ENCODE measurements at places on chromosomes 11 and 22.

GRCh38 chr22:39446239-39446721, 10.5 kb upstream of the MGAT3 start:
- no peak for DNase-seq

DNA sequence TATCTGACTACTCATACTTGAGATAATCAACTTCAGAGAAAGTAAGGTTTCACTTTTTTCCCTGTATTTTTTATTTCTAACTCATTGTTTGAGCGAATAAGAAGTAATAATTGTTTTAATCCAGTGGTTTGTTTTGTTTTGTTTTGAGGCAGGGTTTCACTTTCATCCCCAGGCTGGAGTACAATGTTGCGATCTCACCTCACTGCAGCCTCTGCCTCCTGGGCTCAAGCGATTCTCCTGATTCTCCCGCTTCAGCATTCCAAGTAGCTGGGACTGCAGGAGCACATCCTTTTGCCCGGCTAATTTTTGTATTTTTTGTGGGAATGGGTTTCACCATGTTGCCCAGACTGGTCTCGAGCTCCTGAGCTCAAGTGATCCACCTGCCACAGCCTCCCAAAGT, 8.6 kb downstream of the GTF2H1 start:
- DNase-seq: no peak

DNA sequence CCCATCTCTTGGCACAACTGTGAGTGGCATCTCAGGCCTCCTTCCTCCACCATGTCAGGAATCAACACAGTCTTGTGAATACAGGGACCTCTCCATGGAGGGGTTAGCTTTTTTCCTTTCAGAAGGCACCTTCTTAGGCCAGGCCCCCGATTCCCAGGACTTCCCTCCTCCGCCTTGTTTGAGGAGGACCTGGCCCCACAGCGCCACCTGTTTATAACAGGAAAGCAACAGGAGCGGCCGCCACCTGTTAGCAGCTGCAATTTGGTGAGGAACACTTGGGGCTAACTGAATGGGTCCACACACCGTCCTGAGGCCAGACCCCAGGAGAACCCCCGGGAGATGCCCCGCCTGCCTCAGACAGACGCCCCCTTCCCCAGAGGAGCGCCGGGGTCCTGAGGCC, 3.8 kb upstream of the PKP3 start:
- DNase-seq: no peak

DNA sequence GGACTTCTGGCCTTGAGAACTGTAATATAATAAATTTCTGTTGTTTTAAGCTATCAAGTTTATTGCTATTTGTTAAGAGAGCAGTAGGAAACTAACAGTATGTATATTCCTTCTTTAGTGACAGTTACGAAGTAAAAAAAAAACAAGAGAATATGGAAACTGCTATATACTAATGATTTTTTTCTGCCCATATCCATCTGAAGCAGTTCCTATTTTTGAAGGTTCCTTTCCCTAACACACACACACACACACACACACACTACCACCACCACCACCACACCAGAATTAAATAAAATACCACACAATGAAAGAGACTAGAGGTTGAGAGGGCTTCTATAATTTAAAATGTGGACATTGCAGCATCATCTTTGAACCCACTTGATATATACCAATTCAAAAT, 44.4 kb upstream of the CARD18 start:
- DNase-seq: no peak

DNA sequence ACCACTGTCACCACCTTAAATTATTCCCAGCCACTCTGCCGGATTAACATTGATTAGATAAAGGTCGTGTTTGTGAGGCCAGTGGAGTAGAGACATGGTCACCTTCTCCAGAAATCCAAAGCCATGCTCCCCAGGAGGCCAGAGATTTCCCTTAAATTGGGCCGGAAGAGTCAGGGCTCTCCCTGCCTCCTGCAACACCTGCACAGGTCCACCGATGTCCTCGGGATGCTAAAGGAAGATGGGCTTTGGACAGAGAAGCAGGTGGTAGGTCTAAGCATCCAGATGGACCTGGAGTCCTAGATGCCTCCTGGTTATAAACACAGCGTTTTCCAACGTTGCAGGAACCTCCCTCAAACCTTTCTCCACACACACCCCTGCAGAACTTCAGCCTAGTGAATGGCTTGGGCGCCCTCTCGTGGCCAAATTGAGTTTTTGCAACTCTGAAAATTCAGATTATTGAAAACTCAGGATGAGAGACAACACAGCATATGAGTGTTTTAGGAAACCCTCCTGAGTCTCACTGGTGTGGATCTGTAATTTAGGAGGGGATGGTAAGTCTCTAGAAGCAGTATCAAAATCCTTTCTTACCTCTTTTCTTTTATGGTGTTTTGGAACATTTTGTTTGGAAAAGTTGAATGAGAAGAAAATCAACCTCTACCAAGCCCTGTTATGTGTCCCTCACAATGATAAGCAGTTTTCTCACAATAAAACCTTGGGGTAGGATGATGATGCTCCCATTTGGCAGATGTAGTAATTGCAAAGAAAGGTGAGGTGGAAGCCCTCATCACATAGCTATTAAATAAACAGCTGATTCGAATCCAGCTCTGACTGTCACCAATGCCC, 109.6 kb downstream of the RRAS2 start:
- peak; percentile 46 for DNase-seq

GRCh38 chr11:24779791-24780190, 282.9 kb downstream of the LUZP2 start:
- no peak for DNase-seq

- no peak for DNase-seq
These were observed 531 bp downstream of the DAGLA start for GRCh38 chr11:61680622-61681221.

DNA sequence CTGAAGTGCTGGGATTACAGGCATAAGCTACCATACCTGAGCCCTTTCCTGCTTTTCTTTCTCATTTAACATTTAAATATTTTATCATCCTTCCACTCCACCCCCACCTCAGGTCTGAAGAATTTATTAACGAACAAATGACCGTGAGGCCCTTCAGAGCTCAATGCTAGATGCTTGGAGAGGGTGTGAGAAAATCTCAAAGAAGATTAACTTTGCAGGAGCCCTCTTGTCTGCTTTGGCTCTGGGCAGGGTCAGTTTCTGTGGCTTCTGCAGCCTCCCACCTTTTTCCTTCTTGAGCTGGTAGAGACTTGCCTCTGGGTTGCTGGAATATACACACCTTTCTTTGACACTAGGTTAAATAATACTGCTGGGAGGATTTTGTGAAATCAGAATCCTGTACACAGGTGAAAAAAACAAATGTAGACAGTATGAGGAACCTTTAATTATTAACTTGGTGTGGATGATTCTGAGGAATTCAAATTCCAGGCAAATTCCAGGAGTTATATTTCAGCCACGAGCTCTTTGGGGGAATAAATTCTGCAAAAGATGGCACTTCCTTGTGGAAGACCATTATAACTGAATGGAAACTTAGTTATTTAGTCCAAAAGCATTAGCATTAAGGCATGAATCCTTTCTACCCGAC, 3.4 kb upstream of the ZBTB44 start:
- DNase-seq: no peak

- DNase-seq: no peak
These were observed 717 bp upstream of the ZNF202 start for GRCh38 chr11:123742031-123742723.

DNA sequence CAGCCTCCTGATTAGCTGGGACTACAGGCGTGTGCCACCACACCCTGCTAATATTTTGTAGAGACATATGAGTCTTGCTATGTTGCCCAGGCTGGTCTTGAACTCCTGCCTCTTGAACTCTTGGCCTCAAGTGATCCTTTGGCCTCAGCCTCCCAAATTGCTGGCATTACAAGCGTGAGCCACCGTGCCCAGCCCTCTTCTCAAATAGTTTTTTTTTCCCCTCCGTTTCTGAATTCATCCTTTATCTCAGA, 11.8 kb downstream of the TBX1 start:
- DNase-seq: no peak

- no peak for DNase-seq
These were observed 2.4 kb downstream of the MPST start for GRCh38 chr22:37021710-37022482.

DNA sequence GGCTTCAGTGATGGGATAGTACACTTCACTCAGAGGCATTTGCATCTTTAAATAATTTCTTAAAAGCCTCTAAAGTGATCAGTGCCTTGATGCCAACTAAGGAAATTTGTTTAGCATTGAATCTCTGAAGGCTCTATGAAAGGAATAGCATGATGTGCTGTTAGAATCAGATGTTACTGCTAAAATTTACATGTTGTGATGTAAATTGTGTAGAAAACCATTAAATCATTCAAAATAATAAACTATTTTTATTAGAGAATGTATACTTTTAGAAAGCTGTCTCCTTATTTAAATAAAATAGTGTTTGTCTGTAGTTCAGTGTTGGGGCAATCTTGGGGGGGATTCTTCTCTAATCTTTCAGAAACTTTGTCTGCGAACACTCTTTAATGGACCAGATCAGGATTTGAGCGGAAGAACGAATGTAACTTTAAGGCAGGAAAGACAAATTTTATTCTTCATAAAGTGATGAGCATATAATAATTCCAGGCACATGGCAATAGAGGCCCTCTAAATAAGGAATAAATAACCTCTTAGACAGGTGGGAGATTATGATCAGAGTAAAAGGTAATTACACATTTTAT, 4.6 kb downstream of the MALAT1 start:
- DNase-seq: no peak

GRCh38 chr11:130945896-130946295, 29.6 kb upstream of the SNX19 start:
- DNase-seq: peak; percentile 26

DNA sequence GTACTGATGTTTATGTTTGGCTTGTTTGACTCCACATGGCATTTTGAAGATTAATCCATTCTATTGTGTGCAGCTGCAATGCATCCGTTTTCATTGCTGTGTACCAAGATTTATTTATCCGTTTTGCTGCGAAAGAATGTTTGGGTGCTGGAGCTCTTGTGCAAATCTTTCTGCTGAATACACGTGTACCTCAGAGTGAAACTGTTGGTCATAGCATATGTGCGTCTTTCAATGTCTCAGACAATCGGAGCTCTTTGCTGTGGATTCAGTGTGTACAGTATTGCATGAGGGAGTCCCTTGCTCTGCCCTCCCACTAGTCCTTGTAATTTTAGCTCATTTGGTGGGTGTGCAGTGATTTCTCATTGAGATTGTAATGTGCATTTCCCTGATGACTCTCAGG, 545.4 kb downstream of the TBC1D22A start:
- no peak for DNase-seq

- DNase-seq: no peak
These were observed 3.3 kb downstream of the SCGB2A2 start for GRCh38 chr11:62273284-62273683.

GRCh38 chr22:49865156-49865555, 11.5 kb downstream of the ZBED4 start:
- no peak for DNase-seq

DNA sequence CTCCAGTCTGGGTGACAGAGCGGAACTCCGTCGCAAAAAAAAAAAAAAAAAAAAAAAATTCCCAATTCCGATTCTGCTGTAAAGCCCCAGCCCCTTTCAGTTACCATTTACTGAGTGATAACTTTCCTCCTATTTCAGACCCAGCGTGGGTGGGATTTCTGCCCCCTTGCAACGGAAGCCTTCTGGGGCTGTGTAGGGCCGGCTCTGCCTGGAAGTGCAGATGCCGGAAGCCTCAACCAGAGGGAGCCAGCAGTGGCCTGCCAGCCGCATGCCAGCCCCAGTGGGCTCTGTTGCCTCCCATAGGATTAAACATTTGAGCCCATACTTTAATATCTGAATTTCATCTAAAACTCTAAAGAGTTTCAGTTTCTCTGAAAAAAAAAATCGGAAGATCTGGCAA, 60.0 kb upstream of the NUP50 start:
- DNase-seq: no peak

- DNase-seq: no peak
These were observed 8.6 kb downstream of the ARAP1 start for GRCh38 chr11:72743321-72744221.

GRCh38 chr11:95908826-95909225, 15.1 kb downstream of the MTMR2 start:
- no peak for DNase-seq

- DNase-seq: no peak
These were observed 1717.1 kb upstream of the RAG2 start for GRCh38 chr11:38315151-38315550.

GRCh38 chr11:57643802-57644201, 5.9 kb downstream of the YPEL4 start:
- no peak for DNase-seq

GRCh38 chr11:82811369-82811768, 77.7 kb upstream of the FAM181B start:
- DNase-seq: no peak

- DNase-seq: no peak
These were observed 86.2 kb downstream of the BTBD10 start for GRCh38 chr11:13376838-13377237.

DNA sequence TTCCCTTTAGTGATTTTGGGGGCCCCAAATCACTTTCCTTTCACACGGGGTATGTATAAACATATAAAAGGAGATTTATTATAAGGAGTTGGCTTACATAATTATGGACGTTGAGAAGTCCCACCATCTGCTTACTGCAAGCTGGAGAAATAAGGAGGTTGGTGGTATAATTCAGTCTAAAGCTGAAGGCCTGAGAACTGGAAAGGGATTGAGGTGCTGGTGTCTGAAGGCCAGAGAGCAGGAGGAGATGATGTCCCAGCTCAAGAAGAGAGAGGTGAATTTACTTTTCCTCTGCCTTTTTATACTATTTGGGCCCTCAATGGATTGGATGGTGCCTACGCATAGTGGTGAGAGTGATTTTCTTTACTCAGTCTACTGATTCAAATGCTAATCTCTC, 1.3 kb upstream of the ZNF202 start:
- no peak for DNase-seq

DNA sequence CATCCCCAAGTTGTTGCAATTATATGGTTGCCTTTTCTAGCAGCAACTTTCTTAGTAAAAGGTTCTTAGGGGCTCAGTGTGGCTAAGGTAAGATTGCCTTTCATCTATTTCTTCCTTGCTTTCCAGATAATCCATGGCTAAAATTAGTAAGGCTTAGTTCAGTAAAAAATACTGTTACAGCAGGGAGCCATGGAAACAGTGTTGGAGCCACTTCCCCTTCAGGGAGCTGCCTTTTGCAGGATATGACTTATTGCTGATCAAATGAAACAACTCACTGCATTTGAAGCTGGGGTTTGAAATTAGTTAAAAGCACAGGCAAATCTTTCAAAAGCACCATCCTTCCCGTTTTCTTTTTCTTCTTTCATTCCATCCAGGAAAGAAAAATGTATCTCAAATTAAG, 184.3 kb downstream of the C11orf87 start:
- DNase-seq: no peak
